ENCODE measurements at places on chromosomes 3 and 15. TPM values are rescaled to one million over a fixed set of nuclear protein-coding genes. Genes with fewer than 3 reads are reported as not detected.

ONECUT1 gene
- 0.10 TPM for total RNA-seq

VEPH1 gene
- 8.8 TPM for total RNA-seq

ECE2 gene
- not detected for total RNA-seq

FANCD2OS gene
- total RNA-seq = not detected

LSG1 gene
- 70.8 TPM for total RNA-seq

VILL gene
- total RNA-seq = 12.4 TPM

GJD2 gene
- total RNA-seq = not detected

COL6A5 gene
- not detected for total RNA-seq

SUSD5 gene
- under 0.01 TPM for total RNA-seq

DRD3 gene
- total RNA-seq = not detected

P2RY1 gene
- 3.1 TPM for total RNA-seq

CAMK2N2 gene
- not detected for total RNA-seq

ARL14 gene
- total RNA-seq = not detected

CHCHD4 gene
- total RNA-seq = 1.9 TPM

ROPN1 gene
- total RNA-seq = not detected

SPTBN5 gene
- total RNA-seq = 0.31 TPM

SCAPER gene
- total RNA-seq = 30.5 TPM

ADAMTS17 gene
- 7.6 TPM for total RNA-seq

TRIM69 gene
- total RNA-seq = 7.5 TPM

NCEH1 gene
- total RNA-seq = 2.3 TPM

TRH gene
- total RNA-seq = 0.10 TPM

SMCO1 gene
- total RNA-seq = not detected

Measured in mononuclear cell (primary cell).